Upper lobe of right lung (tissue), 1 donor: ENCODE measurements at places on chromosomes 1 and 21. TPM values are rescaled to one million over a fixed set of nuclear protein-coding genes. Genes with fewer than 3 reads are reported as not detected.
A peak's percentile ranks its signal among the peaks of the same experiment; 100 is the strongest.

GRCh38 chr1:196412326-196412725 lies 195.9 kb downstream of the KCNT2 start:
- DNase-seq: no peak

Gene DEGS1
- total RNA-seq: 76.7 TPM

GRCh38 chr1:89998306-89998705 lies 3.4 kb downstream of the ZNF326 start:
- no peak for DNase-seq

Gene TSPEAR
- total RNA-seq: 0.23 TPM

DNA sequence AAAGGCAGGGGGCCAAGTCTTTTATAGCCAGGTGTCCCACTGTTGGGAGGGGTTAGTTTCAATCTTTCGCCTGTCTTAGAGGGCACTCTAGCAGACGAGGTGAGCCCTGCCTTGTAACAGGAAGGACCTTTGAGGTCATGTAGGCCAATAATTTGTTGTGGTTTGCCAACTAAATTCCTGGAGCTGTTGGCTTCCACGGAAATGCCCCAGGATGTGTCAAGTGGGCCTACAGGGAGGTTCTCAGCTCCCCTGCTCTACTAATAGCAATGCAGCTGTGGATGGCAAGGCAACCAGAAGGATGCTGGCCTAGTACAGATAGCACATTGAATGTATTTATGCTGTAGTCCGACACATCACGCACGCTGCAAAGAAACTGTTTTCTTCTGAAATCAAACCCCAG lies 22.3 kb upstream of the CASQ2 start:
- DNase-seq: no peak

DNA sequence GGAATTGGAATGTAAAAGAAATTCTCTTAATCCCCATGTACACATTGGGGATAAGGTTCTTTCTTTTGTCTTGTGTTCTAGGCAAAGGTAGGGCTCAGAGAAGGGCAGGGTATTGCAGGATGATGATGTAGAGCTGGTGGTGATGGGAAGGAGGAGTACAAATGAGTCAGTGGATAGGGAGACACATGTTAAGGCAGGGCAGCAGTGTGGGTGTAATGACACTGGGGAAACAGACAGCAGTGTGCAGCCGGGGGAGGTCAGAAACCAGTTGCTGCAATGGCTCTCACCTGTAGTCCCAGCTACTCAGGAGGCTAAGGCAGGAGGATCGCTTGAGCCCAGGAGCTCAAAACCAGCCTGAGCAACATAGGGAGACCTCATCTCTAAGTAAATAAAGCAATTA lies 5.1 kb downstream of the NLRP3 start:
- DNase-seq: no peak

DNA sequence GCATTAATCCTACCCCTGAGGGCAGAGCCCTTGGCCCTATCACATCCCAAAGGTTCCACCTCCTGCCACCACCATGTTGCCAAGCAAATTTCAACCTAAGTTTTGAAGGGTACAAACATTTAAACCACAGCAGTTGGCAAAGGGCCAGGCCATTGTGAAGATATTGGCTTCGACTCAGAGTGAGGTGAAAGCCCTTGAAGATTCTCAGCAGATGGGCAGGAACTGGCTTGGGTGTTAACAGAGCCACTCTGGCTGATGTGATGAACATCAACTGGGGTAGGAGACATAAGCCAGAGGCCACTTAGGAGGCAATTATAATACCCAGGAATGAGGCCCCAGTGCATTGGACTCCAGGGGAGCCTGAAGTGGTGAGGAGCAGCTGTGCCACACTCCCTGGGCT lies 207.7 kb upstream of the KAZN start:
- no peak for DNase-seq

DNA sequence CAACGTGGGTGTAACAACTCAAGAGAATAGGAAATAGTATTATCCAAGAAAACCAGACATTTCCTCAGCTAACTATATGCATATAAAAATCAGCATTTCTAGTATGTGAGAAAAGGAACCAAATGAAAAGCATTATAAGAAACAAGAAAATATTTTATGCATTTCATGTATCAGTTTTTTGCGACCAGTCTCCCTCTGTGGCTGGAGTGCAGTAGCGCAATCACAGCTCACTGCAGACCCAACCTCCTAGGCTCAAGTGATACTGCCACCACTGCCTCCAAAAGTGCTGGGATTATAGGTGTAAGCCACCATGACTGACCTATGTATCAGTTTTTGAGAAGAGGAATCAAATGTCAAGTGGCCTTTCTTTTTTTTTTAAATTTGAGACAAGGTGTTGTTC lies 31.0 kb downstream of the SLC16A1 start:
- DNase-seq: no peak

DNA sequence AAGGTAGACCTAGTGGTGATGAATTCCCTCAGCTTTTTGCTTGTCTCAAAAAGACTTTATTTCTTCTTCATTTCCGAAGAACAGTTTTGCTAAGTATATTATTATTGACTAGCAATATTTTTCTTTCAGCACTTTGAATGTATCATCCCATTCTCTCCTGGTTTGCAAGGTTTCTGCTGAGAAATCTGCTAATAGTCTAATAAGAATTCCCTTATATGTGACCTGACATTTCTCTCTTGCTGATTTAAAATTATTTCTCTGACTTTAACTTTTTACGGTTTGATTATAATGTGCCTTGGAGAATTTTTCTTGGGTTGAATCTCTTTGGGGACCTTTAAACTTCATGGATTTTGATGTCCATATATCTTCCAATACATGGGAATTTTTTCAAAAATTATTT lies 628.3 kb upstream of the ADGRL2 start:
- DNase-seq: no peak

GRCh38 chr1:41537251-41537650 lies 52.8 kb upstream of the EDN2 start:
- DNase-seq: peak; percentile 51

DNA sequence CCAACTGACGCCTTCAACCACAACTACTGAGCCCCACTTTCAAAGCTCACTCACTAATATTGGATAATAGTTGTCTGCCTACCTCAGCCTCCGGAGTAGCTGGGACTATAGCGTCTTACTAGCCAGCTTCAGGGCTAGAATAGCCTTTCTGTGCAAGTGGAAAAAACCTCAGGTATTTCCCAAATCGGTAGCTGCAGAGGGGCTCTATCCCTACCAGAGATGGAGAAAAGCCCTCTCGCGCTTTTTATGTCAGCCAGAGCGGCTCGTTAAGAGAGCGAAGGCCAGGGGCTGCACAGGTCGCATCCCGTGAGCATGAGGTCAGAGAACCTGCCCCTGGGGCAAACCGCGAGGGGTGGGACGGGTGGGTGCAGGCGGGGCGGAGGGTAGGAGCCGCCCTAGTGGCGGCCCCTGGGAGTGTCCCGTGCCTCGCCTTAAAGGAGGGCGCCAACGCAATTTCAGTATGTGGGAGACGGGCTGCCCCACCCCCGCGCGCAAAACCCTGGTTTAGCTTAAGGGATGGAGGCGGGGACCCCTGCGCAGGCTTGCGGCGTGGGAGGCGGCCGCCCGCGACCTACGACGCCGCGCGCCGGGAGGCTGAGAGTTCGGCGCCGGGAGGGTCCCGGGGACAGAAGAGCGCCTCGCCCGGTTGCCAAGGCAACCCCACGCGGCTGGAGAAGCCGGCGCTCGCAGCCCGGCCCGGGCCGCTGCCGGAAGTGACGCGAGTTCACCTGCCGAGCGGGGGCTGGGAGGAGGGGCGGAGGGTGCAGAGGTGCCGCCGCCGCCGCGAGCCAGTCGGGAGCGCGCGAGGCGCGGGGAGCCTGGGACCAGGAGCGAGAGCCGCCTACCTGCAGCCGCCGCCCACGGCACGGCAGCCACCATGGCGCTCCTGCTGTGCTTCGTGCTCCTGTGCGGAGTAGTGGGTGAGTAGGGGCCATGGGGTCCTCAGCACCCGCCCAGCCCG lies at the start of gene CXADR:
CXADR (plus strand) TSS at position 791 of the 961 bp plus-strand sequence; CDS start at position 878, 87 bp downstream.
- DNase-seq: peak; percentile 96

DNA sequence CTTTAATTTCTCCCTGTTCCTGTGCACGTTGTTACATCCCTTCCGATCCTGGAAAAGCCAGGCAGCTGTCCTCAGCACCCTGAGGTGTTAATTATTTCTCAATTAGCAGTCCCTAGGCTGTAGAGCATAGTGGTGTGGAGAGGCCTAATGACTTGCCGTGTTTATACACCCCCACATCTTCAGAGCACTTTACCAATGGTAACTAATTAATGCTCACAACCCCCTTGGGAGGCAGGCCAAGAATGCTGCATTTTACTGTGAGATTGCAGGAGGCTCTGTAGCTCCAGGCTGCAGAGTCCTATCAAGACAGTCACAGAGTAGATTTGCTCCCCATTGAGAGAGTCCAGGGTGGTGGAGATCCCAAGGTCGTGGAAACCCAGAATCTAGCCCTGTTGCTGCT lies 2.4 kb upstream of the PARS2 start:
- no peak for DNase-seq

Gene PGBD5
- total RNA-seq: 5.1 TPM

Gene PCAT6
- total RNA-seq: 0.81 TPM

Gene C1orf115
- total RNA-seq: 35.3 TPM

GRCh38 chr1:114755006-114755931 lies 2.5 kb downstream of the CSDE1 start:
- DNase-seq: no peak

Gene TRNP1
- total RNA-seq: 16.2 TPM

GRCh38 chr1:189803364-189803763 lies 674.3 kb downstream of the BRINP3 start:
- DNase-seq: no peak

Gene HP1BP3
- total RNA-seq: 249 TPM

- DNase-seq: no peak
These were observed 80.6 kb downstream of the TNFSF18 start for GRCh38 chr1:172970186-172970585.

Gene SERPINC1
- not detected for total RNA-seq

DNA sequence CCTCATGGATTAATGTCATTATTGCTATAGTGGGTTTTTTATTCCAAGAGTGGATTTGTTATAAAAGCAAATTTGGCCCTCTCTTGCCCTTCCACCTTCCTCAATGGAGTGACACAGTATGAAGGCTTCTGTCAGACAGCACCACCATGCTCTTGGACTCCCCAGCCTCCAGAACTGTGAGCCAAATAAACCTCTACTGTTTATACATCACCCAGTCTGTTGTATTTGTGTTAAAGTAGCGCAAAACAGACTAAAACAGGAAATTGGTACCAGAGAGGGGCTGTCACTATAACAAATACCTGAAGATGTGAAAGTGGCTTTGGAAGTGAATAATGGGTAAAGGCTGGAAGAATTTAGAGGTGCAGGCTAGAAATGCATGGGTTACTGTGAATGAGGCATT lies 38.0 kb upstream of the DMRTB1 start:
- DNase-seq: no peak

Gene S100B
- total RNA-seq: 4.5 TPM

Gene TTC3
- total RNA-seq: 99.0 TPM

GRCh38 chr1:93615582-93616150 lies 66.0 kb downstream of the BCAR3 start:
- no peak for DNase-seq

Gene FMO2
- total RNA-seq: 392 TPM

- DNase-seq: no peak
These were observed 33.2 kb downstream of the KCNK1 start for GRCh38 chr1:233647073-233647472.

GRCh38 chr1:208835097-208835463 lies 590.9 kb upstream of the PLXNA2 start:
- no peak for DNase-seq

- DNase-seq: no peak
These were observed 481 bp upstream of the EXTL1 start for GRCh38 chr1:26020941-26021646.

DNA sequence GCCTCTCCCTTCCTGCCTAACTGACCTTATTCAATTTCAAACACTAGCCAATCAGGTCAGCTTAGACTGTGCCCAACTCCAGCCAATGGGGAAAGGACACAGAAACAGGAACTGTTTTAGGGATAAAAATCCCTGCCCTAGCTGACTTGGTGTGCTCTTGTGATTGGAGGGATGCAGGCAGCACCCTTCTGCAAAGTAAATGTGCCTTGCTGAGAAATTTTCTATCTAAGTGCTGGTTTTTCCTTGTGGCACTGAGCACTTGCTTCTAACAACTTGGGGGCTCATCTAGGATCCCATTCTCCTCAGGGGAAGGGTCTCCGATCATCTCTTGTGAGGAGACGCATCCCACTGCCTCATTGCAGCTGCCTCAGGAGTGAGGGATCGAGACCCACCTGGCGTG lies 10.7 kb upstream of the CD2 start:
- DNase-seq: no peak

DNA sequence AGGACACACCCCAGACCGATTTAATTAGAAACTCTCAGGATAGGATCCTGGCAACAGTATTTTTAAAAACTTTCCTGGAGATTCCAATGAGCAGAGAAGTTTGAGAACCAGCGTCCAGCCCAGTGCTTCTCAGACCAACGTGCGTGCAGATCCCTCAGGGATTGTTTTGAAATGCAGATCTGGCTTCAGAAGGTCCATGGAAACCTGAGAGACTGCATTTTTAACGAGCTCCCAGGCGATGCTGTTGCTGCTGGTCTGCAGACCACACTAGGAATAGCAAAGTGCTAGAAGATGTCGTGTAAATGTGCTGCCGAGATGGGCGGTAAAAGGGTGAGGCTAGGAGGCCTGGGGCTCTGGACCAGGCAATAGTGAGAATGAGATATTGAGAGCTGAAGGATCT lies 18.4 kb upstream of the CASQ1 start:
- no peak for DNase-seq

Gene LORICRIN
- not detected for total RNA-seq

GRCh38 chr1:83027511-83027910 lies 971.4 kb downstream of the TTLL7 start:
- DNase-seq: no peak

DNA sequence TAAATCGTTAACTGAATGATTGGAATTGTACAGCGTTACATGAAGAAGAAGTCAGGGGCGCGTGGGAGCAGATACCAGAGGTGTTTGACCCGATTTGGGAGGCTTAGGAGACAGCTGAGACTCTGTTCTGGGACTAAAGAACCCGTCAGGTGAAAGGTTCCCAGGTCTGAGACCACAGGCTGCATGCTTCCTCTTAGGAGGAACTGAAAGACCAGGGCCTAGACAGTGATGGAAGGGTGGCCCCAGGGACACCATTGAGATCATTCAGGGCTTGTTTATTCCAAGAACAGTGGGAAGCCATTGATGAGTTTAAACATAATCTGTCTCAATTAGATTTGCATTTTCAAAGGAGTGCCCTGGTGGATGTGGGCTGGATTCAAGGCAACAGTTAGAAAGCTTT lies 904 bp downstream of the KLF17 start:
- DNase-seq: no peak

- no peak for DNase-seq
These were observed 35.0 kb upstream of the THEM4 start for GRCh38 chr1:151944126-151944856.

Gene CXADR
- total RNA-seq: 29.0 TPM

DNA sequence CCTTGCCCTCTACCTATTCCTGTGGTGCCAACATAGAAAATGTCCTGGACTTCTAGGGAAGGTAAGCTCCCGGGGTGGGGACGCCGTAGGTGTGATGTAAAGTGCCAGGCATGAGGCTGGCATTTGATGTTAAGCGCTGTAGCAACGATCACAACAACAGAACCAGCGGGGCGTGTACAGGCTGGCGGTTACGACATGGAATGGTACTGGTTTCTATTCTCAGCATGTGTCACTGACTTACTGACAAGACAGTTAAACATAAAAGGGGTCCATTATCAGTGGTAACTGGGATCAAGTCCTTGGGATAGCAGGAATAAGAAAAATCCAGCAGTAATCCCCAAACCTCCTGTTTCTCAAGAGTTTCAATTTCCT lies 58.9 kb downstream of the TGFBR3 start:
- DNase-seq: no peak

Gene STK40
- 78.9 TPM for total RNA-seq
